ENCODE measurements at places on chromosomes 13 and 19. TPM values are rescaled to one million over a fixed set of nuclear protein-coding genes. Genes with fewer than 3 reads are reported as not detected.

The CGB2 gene
- not detected for total RNA-seq

The LAIR2 gene
- not detected for total RNA-seq

The CEACAM3 gene
- not detected for total RNA-seq

The RYR1 gene
- total RNA-seq: 1.6 TPM

The YIF1B gene
- 24.4 TPM for total RNA-seq

The WDR87 gene
- total RNA-seq: not detected

The SGCG gene
- 116 TPM for total RNA-seq

The UBL3 gene
- 23.5 TPM for total RNA-seq

The MAB21L1 gene
- 0.56 TPM for total RNA-seq

The CEACAM7 gene
- total RNA-seq: not detected

GRCh38 chr13:44870456-44870929 is 118.8 kb downstream of the NUFIP1 start:
- peak; percentile 70 for DNase-seq

DNA sequence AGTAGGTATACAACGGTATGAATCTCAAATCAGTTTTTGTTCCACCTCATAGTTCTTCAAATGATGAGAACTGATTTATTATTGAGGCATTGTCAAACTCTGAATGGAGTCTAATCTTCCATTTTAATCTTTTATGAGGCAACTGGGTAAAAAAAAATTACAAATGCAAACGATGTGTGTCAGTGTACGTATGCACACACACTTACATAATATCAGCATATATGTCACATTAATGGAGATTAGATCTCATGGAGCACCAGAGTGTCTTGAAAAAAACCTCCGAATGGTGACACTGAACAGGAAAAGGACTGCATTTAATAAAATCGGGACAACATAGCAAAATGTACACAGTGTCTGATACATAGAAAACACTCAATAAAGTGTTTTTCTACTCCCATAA is 842.7 kb downstream of the EFNB2 start:
- no peak for DNase-seq

DNA sequence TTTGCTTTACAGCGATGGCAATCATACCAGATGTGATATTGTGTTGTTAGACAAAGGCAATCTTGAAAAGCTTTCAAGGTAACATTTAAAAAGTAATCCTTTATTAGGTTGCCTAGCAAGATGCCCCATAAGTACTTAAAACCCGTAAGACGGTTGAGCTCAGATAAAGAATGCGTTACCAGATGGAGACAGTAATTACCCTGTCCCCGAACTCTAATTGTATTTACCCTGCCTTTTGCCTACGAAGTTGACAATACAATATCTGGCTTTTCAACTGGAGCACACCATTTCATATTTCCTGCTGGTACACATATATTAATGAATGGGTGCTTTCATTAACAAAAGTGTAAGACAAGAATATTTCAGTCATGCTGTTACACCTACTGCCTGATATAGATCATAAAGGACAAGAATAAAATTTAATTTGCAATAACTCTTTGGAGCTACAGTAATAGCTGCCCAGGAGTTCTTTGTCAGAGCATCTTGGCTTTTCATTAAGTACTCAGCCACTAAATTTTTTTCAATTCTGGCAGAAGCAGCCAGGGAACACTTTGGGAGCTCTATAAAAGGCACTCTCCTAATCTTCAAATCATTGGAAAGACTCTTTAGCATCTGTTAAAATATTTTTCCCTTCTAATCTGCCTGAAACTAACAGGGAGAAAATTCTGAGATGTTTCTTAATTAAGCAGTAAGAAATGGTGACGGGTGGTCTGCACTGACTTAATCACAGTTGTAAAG is 63.8 kb downstream of the DCT start:
- DNase-seq: no peak

- no peak for DNase-seq
Observed at GRCh38 chr13:64410276-64411053, 2819.7 kb downstream of the PCDH9 start.

DNA sequence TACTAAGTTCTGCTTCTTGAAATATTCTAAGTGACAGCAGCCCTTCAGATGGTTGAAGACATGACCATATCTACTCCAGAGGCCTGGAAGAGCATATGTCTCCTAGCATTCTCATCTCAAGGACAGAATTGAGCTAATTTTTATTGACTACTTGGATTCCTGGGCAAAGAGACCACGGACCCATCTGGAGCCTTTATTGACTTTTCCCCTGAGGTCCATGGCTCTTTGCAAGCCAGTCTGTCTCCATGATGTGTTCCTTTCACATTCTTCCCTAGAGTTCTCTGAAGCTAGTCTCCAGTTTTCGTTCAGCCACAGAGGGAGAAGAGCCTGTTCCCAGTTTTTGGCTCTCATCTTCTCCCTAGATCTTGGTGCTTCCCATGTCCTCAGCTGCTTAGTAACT is 202.7 kb downstream of the PCCA start:
- no peak for DNase-seq

- DNase-seq: no peak
Observed at GRCh38 chr19:9741476-9742171, 26.9 kb downstream of the ZNF846 start.

DNA sequence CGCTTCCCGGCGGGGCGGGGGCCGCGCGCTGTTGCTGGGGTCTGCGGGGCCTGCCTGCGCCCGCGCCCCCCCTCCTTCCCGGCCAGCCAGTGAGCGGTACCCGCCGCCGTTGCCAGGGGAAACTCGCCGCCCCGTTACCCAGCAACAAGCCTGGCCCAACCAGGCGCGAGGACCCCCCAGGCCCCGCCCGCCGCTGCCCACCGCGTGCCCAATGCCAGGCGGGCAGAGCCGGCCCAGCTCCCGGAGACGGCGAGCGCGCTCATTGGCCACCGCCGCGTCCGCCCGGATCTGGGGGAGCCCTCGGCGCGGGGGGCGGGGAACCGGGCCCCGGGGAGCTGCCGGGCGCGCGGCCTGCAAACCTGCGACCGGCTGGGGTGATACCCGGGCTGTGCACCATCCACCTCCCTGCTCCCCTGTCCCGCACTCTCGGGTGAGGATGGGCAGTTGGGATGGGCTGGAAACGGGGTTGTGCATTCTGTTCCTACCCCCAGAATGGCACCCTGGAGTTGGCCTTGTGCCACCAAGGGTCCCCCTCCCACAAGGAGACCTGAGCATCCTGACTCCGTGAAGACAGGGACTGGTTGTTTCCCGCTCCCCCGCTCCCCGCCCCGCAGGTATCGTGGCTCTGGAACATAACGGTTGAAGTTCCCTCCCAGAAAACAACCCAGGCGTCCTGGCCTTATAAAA is 8.8 kb upstream of the BBC3 start:
- DNase-seq: peak; percentile 56

DNA sequence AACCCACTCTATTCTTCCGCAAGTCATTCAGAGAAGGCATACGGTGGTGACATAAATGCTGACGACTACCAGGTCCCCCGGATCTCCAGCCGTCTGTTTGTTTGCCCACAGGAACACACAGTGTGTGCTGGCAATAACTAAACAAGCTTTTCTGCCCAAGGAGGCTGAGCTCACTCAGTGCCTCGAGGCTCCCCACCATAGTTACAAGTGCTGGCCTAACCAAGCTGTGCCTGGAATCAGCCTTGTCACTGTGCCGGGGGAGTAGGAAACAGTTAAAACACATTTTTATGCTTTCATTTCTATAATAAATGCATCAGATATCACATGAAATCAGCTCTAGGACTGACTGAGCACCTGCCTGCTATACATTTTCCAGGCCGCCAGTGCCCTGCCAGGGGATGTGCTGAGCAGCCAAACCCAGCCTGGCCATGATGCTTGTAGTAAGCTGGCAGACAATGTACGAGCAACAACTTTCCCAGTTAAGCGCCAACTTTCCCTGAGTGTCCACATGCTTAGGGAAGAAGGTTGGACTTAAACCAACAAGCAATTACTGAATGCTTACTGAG is 28.1 kb downstream of the BRD4 start:
- peak; percentile 58 for DNase-seq

- peak; percentile 85 for DNase-seq
Observed at GRCh38 chr19:29645911-29646310, 19.4 kb upstream of the PLEKHF1 start.

- no peak for DNase-seq
Observed at GRCh38 chr19:34287662-34288140, 33.3 kb downstream of the GARRE1 start.

DNA sequence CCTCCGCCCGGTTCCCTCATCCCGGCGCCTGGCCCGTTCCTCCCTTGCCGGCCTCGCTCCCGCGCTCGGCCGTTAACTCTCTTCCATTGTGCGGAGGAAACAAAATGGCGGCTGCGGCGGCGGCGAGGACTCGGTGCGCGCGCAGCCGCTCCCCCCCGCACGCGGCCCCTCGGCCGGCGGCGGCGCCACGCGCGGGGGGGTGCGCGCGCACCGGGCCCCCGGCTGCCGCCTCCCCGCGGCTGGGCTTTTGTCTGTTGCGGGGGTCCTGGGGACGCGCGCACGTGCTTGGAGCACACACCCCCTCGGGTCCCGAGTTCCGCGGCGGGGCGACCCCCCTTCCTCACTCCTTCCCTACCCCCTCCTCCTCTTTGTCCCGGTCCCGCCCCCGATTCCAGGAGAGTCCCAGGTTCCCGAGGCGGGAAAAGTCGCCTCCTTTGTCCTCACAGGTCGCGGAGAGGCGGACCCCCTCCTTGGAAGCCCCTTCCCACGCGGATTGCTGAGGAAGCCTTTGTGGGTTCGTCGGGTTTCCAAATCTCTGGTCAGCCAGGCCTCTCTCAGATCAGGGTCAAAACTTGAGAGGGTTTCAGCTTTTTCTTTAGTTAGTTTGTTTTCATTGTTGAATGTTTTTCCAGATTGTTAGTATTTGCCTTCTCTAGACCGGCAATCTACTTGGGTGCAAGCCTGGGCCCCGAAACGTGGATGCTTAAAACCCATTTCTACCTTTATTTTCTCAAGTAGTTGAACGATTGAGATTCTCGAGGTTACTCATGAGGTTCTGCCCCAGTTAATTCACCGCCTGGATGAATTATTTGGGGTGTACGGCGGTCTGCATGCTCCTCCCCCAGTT is 687 bp downstream of the ILF3 start:
- DNase-seq: peak; percentile 64

DNA sequence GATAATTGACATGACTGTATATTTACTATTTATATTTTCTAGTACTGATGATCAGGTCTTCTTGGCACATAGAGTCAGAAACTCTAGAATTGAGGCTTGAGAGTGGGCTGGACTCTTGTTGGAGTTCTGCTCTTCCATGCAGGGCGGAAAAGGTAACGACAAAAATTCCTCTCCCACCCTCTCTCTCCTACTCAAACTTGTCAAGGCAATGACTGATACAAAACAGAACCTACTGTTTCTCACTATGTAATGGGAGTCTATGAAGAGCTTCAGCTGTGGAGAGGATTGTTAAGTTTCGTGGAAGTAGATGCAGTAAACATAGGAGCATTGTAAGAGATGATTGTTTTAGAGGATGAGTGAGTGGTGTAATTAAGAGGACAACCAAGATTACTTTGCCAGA is 8.8 kb downstream of the EDNRB start:
- no peak for DNase-seq

- no peak for DNase-seq
Observed at GRCh38 chr19:42657556-42657955, 62.8 kb upstream of the CEACAM8 start.

GRCh38 chr13:110006304-110006703 is 219.9 kb upstream of the IRS2 start:
- no peak for DNase-seq

GRCh38 chr13:39419876-39420275 is 183.1 kb downstream of the LHFPL6 start:
- DNase-seq: no peak

- no peak for DNase-seq
Observed at GRCh38 chr13:36778083-36778671, 40.8 kb upstream of the RFXAP start.

DNA sequence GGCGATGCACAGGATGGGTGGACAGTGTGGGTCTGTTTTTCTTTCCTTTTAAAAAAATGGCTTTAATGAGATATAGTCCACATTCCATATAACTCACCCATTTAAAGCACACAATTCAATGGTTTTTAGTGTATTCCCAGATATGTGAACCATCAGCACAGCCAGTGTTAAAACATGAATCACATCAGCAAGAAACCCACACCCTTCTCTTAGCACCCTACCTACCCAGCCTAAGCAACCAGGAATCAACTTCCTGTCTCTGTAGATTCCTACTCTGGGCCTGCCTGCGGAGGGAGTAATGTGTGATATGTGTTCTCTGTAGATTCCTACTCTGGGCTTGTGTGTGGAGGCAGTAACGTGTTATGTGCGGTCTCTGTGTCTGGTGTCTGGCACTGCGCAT is 11.9 kb downstream of the TMEM255B start:
- no peak for DNase-seq

GRCh38 chr13:37870489-37870845 is 895 bp upstream of the TRPC4 start:
- no peak for DNase-seq

- DNase-seq: no peak
Observed at GRCh38 chr13:99484473-99484872, 16.8 kb upstream of the TM9SF2 start.

DNA sequence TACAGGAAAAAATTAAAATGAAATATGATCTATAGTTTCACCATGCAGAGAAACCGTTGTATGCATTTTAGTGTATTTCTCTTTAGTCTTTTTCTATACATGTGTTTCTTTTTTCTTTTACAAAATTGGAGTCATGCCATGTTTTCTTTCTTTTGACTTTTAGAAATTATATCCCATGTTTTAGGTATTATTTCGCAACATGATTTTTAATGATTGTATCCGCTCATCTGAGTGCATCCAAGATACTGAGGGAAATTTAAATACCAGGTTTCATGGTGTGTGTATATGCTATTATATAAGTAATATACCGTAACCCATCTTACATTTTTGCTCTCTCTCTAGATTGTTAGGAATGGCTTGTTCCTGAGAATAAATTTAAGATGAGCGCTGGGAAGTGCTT is 82.3 kb downstream of the GPR12 start:
- DNase-seq: no peak

DNA sequence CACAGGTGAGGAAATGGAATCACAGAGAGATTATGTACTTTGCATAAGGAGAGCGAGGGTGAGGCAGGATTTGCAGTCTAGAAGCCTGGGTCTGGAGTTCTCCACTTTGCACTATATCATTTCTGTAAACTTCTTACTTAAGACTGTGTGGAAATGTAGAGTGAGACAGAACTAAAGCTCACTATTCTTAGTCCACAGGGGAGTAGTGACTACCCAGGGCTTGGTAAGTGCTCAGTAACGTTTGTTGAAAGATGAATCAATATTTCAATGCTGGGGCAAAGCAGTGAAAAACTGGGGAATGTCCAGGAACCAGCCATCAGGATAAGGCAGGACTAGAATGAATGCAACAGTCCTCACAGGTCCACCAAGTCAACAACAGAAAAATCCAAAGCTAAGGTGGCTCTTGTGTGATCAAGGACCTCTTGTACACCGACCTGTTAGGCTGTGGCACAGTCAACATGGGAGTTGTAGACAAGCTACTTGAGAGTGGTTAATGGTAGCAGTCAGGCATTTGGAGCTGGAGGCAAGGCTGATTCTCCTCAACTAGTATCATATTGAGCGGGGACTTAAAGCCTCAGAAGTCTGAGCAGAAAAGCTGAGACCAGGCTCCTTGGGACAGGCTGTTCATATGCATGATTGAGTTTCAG is 929 bp upstream of the TNFSF13B start:
- DNase-seq: no peak
